ENCODE measurements at places on chromosomes 7 and 10. TPM values are rescaled to one million over a fixed set of nuclear protein-coding genes. Genes with fewer than 3 reads are reported as not detected.

GRCh38 chr7:15567652-15568051 lies 5.8 kb upstream of the AGMO start:
- no peaks in the 10 kb centered on the region for H3K27me3 ChIP-seq
- no peaks in the 10 kb centered on the region for H3K4me1 ChIP-seq
- DNase-seq = no peak
- H3K36me3 ChIP-seq = no peaks in the 10 kb centered on the region
- no peak overlapping the region for H3K4me3 ChIP-seq
- no peak overlapping the region for H3K27ac ChIP-seq

C7orf57 gene
- 0.90 TPM for total RNA-seq

UNCX gene
- total RNA-seq = not detected

DNA sequence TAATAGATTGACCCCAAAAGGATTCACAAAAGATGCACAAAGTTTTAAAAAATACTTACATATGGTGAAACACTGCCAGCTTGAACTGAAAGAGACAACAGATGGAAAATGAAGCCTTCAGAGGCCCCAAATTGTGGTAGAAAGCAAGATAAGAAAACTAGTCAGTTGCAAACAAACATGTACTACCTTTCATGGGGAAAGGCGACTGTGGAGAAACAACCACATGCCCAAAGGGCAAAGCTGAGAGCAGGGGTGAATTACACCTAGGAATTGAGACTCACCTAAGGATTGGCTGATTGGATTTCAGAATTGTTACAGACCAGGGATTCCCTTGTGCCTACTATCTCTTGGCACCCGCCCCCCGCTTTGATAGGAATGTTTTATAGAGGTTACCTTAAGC lies 13.1 kb downstream of the EPC1 start:
- H3K27me3 ChIP-seq = no peaks in the 10 kb centered on the region
- H3K27ac ChIP-seq = peak overlapping the region; percentile 91
- H3K4me1 ChIP-seq = peaks cover 94% of the 10 kb centered on the region
- no peak for DNase-seq

DNA sequence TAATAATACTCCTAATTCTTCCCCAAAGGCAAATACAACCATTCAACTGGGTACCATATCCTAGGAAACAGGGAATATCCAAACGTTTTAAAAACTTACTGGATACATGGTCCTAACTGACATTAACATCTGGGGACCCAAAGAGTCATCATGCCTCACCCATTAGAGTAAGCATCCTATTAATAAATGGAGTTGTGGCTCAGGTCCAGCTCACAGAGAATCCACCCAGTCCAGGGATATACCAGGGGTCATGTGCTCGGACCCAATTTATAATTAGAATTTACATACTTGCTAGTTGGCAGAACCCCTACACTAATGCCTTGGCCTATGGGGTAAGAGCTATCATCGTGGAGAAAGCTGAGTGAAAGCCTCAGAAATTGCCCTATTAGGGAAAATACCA lies 670.0 kb downstream of the XPNPEP1 start:
- no peaks in the 10 kb centered on the region for H3K36me3 ChIP-seq
- H3K4me1 ChIP-seq = no peaks in the 10 kb centered on the region
- H3K27me3 ChIP-seq = no peaks in the 10 kb centered on the region
- no peak overlapping the region for H3K4me3 ChIP-seq
- H3K27ac ChIP-seq = no peak overlapping the region

DNA sequence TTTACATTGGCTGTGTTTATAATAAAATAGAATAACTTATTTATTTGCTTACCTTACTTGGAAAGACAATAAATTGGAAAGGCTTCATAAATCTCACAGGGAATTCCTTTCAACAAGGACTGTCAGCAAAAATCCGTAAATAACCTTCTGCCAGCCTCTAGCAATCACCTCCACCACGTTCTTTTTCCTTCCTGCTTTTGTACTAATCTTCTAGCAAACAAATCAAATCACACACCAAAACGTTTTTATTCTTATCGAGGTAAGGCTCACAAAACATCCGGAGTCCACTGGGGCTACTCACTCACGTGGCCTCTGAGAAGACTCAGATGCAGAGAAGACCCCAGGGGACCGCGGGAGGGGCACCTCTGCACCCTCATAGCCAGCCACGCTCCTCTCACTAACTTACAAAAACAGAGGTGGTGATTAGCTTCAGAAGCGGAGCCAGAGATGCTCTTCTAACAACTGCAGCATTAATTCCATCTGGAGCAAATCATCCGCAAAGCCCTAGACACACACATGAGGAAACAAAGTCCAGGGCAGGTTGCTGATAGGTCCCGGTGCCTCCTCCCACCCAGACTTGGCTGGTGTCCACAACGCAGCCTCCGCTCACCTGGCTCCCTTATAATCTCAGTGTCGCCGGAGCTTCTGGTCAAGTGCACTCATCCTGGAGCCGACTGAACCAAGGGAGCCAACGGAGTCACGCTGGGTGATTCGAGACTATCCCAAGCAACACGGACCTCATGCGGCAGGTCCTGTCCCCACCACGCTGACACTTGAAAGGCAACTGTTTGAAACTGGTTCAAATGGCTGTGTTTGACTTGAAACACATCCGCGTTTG lies 22.5 kb downstream of the CTBP2 start:
- no peaks in the 10 kb centered on the region for H3K4me1 ChIP-seq
- H3K27me3 ChIP-seq = peaks cover 2% of the 10 kb centered on the region
- H3K4me3 ChIP-seq = no peak overlapping the region
- H3K36me3 ChIP-seq = no peaks in the 10 kb centered on the region
- DNase-seq = no peak

DNA sequence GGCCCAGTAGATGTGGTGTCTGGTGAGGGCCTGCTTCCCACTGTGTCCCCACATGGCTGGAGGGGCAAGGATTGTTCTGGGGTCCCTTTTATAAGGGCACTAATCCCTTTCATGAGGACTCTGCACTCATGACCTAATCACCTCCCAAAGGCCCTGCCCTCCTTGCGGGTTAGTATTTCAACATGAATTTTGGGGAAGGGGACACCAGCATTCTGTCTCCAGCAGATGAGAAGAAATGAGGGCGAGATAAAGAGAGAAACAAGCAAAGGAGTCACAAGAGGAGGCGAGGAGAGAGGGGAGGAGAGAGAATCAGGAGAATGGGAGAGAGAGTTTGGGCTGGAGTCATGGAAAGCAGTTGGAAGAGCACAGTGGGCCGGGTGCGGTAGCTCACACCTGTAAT lies 83.7 kb downstream of the C10orf105 start:
- no peaks in the 10 kb centered on the region for H3K36me3 ChIP-seq
- no peak overlapping the region for H3K27ac ChIP-seq
- no peak overlapping the region for H3K4me3 ChIP-seq
- no peak for DNase-seq
- H3K4me1 ChIP-seq = peaks cover 3% of the 10 kb centered on the region

UCMA gene
- not detected for total RNA-seq

KCP gene
- 0.12 TPM for total RNA-seq

DNA sequence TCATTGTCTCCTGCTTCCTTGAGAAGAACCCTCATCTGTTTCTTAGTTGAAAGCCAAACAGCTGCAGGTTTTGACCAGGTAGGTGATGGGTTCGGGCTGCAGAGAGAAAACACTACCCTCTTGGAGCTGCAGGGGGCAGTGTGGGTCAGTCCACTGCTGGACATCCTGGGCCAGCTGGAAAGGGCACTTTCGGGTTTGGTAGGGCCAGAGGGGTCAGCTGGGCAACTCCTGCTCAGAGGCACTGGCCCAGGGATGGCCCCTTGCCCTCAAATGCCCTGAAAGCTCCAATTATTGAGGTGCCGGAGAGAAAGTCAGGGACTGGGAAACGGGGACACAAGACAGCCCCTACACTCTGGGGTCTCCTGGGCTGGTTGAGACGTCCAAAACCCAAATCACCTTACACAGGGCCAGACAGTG lies 90.7 kb downstream of the MKI67 start:
- H3K27ac ChIP-seq = no peak overlapping the region
- peak; percentile 78 for DNase-seq
- no peaks in the 10 kb centered on the region for H3K36me3 ChIP-seq
- H3K4me1 ChIP-seq = peaks cover 9% of the 10 kb centered on the region

TAS2R16 gene
- not detected for total RNA-seq

- H3K27ac ChIP-seq = no peak overlapping the region
- H3K36me3 ChIP-seq = peaks cover 2% of the 10 kb centered on the region
- no peaks in the 10 kb centered on the region for H3K4me1 ChIP-seq
Measured at GRCh38 chr7:155322530-155322929, 24.9 kb downstream of the INSIG1 start.

DNA sequence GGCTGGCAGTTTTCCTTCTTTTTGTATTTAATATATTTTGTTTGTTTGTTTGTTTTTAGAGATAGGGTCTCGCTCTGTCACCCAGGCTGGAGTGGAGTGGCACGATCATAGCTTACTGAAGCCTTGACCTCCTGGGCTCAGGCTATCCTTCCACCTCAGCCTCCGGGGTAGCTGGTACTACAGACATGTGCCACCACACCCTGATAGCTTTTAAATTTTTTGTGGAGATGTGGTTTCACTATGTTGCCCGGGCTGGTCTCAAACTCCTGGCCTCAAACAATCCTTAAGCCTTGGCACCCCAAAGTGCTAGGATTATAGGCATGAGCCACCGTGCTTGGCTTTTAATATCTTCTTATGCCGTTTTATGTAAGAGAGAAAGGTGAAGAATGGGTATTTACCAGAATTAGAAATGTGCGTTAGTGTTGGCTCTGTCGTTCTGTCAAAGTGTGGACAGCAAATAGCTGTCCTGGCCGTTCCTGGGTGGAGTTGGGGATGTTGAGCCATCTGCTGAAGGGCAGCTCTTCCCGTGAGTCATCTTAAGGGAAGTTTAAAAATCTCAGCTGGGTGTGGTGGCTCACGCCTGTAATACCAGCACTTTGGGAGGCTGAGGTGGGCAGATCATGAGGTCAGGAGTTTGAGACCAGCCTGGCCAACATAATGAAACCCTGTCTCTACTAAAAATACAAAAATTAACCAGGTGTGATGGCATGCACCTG lies 14.8 kb downstream of the OGDH start:
- H3K4me1 ChIP-seq = peaks cover 94% of the 10 kb centered on the region
- no peaks in the 10 kb centered on the region for H3K27me3 ChIP-seq
- peaks cover 27% of the 10 kb centered on the region for H3K36me3 ChIP-seq
- DNase-seq = no peak
- peak overlapping the region; percentile 52 for H3K27ac ChIP-seq

- no peak overlapping the region for H3K4me3 ChIP-seq
- peaks cover 27% of the 10 kb centered on the region for H3K27me3 ChIP-seq
- no peak for DNase-seq
- H3K36me3 ChIP-seq = no peaks in the 10 kb centered on the region
Measured at GRCh38 chr7:148419856-148420832, 170.4 kb upstream of the C7orf33 start.

DNA sequence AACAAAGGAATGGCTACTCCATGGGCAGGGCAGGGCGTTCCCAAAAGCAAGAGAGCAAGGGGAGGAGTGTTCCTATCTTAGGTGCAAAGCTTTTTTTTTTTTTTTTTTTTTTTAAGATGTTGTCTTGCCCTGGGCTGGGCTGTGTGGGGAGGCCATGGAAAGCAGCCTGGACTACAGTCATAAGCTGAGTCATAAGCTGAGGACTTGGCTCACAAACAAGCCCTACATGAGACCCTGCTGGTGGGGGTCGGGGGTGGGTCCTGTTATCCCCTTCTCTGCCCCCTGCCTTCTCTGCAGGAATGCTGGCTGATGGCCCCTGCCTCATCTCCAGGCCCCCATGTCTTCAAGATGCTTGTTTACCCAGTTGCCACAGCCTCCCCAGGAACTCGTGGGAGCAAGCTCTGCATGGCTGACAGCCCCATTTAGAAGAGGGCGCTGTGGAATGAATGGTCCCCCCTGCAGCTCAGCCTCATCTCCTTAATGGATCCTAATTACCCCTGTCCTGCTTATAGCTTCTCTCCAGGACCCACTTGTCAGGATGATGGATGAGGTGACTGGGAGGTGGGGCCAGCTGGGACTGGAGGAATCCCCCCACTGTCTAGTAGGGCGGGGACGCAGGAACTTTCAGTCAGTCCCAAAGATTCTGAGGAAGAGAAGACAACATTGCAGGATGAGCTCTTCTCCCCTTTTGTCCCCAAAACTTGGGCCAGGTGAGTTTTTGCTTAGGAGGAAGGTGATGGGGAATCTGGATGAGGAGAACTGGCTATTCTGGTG lies 340.8 kb upstream of the PODXL start:
- DNase-seq = no peak
- H3K27me3 ChIP-seq = peaks cover 5% of the 10 kb centered on the region
- no peak overlapping the region for H3K4me3 ChIP-seq
- no peak overlapping the region for H3K27ac ChIP-seq

- H3K4me3 ChIP-seq = no peak overlapping the region
- H3K27ac ChIP-seq = peak overlapping the region; percentile 18
- no peaks in the 10 kb centered on the region for H3K36me3 ChIP-seq
- DNase-seq = peak; percentile 45
- H3K4me1 ChIP-seq = peaks cover 36% of the 10 kb centered on the region
Measured at GRCh38 chr10:117543225-117544003, 868 bp downstream of the EMX2 start.

PPP1R17 gene
- not detected for total RNA-seq

- H3K4me1 ChIP-seq = no peaks in the 10 kb centered on the region
- no peaks in the 10 kb centered on the region for H3K36me3 ChIP-seq
- no peak overlapping the region for H3K27ac ChIP-seq
Measured at GRCh38 chr10:43210556-43210955, 56.3 kb downstream of the RASGEF1A start.

- no peak overlapping the region for H3K27ac ChIP-seq
- no peaks in the 10 kb centered on the region for H3K27me3 ChIP-seq
- no peaks in the 10 kb centered on the region for H3K4me1 ChIP-seq
- no peak for DNase-seq
- H3K4me3 ChIP-seq = no peak overlapping the region
Measured at GRCh38 chr10:36725581-36726520, 399.5 kb upstream of the ANKRD30A start.

- H3K27me3 ChIP-seq = peaks cover 21% of the 10 kb centered on the region
- H3K27ac ChIP-seq = no peak within 1 kb of the TSS
- H3K36me3 ChIP-seq = no peaks in the 10 kb centered on the region
- H3K4me1 ChIP-seq = peaks cover 6% of the 10 kb centered on the region
- peak; percentile 41 for DNase-seq
Measured at GRCh38 chr7:90211391-90212148, at the start of gene STEAP2. Gene STEAP2, plus strand, starts transcription at chr7:90211740. Its CDS starts 13,343 bp downstream, at chr7:90225083.

JCAD gene
- total RNA-seq = not detected

DNA sequence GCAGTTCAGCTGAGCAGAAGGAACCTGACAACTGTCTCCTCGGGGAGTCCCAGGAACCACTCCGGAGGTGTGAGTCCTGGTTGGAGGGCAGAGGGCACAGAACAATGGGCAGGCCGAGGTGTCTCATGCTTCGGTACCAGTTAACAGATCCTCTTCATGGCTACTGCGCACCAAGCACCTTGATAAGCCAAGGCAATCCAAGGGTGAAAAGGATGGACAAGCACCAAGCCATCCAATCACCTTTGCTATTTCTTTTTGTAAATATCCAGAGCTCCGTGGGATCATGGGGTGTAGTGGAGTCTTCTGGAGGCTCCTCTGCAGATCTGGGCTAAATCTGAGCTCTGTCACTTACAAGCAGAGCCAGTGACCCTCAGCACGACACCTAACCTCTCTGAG lies 233.5 kb downstream of the WDR11 start:
- no peaks in the 10 kb centered on the region for H3K36me3 ChIP-seq
- no peak overlapping the region for H3K27ac ChIP-seq
- no peak for DNase-seq
- no peaks in the 10 kb centered on the region for H3K4me1 ChIP-seq
- no peak overlapping the region for H3K4me3 ChIP-seq

ZCWPW1 gene
- total RNA-seq = 3.9 TPM

ANKRD61 gene
- total RNA-seq = 0.17 TPM

OR9A2 gene
- not detected for total RNA-seq

MICU1 gene
- 41.2 TPM for total RNA-seq
